Peyer's patch (tissue), 4 donors: ENCODE measurements at places on chromosomes 11 and 22. TPM values are rescaled to one million over a fixed set of nuclear protein-coding genes. Genes with fewer than 3 reads are reported as not detected.

- H3K4me1 ChIP-seq, result no peaks in the 10 kb centered on the region
- H3K27me3 ChIP-seq, result no peaks in the 10 kb centered on the region
- no peaks in the 10 kb centered on the region for H3K36me3 ChIP-seq
- no peak overlapping the region for H3K4me3 ChIP-seq
- no peak for DNase-seq
These were observed 9.7 kb downstream of the MMP3 start for GRCh38 chr11:102833731-102834130.

DNA sequence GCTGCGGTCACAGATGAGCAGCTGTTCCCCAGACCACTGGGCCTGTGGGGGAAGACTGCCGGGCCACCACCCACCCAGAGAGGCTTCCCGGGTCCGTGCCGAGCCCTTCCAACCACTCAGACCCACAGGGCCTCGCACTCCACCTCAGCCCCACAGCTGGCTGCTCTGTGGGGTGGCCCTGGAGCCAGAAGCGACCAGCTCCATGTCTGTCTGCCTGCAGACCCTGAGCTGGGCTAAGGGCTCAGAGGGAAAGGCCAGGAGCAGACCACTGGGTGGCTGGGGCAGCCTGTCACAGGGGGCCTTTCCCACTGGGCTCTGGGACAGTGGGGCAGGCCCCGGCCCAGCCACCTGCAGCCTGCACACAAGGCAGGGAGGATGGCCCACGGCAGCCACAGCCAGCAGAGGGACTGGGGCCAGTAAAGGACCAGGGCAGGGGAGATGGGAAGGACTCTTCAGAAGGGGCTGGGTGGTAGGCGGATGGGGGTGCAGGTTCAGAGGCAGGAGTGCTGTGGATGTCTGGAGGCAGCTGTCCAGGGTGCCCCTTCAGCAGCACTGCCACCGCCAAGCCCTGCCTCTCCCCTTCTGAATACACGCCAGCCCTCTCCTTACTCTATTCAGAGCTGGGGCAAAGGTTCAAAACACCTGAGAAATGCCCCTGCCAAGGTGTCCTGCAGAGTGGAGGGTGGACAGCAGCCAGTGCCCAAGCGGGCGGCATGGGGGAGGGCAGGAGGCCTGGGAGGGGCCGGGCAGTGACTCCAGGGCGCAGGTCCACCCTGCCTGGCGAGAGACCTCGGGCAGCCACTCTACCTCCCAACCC is 32.2 kb downstream of the GNB1L start:
- H3K4me3 ChIP-seq, result no peak overlapping the region
- H3K27me3 ChIP-seq, result no peaks in the 10 kb centered on the region
- no peaks in the 10 kb centered on the region for H3K36me3 ChIP-seq
- no peak for DNase-seq
- H3K4me1 ChIP-seq, result peaks cover 13% of the 10 kb centered on the region

DNA sequence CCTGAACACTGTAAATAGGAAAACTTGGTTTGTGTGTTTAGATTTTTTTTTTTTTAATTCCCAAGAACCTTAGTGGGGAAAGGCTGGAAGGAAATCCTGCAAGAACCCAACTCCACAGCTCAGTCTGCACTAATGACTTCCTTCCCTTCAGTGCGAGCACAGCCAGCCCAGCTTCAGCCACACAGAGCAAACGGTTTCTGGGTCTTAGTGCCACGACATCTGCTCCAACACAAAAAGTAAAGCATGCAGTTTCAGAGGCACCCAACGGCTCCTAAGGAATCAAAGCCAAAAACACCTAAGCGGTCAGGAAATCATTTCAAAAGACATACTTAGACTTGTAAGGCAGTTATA is 236.1 kb downstream of the TTC28 start:
- no peak for DNase-seq
- H3K4me3 ChIP-seq, result peak overlapping the region; percentile 36

GRCh38 chr11:48017105-48017830 is 36.9 kb downstream of the PTPRJ start:
- H3K4me1 ChIP-seq, result peaks cover 27% of the 10 kb centered on the region
- H3K4me3 ChIP-seq, result no peak overlapping the region
- no peak overlapping the region for H3K27ac ChIP-seq
- no peak for DNase-seq

DNA sequence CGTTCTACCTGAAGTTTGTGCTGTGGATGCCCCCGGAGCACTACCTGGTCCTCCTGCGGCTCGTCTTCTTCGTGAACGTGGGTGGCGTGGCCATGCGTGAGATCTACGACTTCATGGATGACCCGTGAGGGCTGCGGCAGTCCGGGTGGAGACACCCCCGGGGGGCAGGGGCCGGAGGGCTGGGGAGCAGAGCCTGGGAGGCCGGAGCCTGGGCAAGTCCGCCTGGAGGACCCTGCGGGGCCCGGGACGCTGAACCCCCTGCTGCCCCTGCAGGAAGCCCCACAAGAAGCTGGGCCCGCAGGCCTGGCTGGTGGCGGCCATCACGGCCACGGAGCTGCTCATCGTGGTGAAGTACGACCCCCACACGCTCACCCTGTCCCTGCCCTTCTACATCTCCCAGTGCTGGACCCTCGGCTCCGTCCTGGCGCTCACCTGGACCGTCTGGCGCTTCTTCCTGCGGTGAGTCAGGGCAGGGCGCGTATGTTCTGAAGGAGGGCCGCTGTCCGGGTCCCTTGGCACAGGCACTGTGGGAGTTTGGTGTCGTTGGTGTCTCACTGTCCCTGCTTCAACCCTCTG is 17.3 kb downstream of the RNH1 start:
- H3K4me3 ChIP-seq, result no peak overlapping the region
- DNase-seq, result no peak
- H3K27me3 ChIP-seq, result no peaks in the 10 kb centered on the region
- no peaks in the 10 kb centered on the region for H3K36me3 ChIP-seq
- H3K27ac ChIP-seq, result no peak overlapping the region

DNA sequence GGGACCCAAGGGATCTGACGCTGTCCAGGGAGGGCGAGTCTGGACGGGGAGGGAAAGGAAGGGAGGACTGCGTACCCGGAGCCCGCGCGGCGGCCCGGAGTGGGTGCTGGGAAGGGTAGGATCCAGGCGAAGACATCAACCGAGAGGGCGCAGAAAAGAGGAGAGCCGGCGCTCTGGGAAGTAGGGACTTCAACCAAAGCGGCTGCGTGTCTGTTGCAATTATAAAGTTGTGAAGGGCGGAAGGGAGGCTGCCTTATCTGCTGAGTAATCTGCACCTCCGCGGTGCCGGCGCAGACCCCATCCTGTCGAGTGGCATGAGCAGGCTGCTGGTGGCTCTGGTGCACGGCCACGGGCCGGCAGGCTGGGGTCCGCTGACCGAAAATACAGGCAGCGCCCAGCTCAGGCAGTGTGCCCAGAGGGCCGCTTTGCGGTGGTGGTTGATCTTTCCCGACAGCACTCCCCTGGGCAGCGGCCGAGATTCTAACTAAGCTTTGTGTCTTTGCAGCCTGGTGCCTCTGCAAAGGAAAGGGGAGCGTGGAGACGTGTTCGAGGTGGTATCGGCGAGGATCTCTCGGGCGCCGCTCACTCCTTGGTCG is 978 bp downstream of the C11orf87 start:
- H3K27ac ChIP-seq, result no peak overlapping the region
- DNase-seq, result no peak
- H3K27me3 ChIP-seq, result peaks cover 5% of the 10 kb centered on the region
- no peak overlapping the region for H3K4me3 ChIP-seq
- H3K36me3 ChIP-seq, result no peaks in the 10 kb centered on the region
- H3K4me1 ChIP-seq, result no peaks in the 10 kb centered on the region

GRCh38 chr11:45851228-45851627 is 4.0 kb downstream of the CRY2 start:
- H3K4me3 ChIP-seq, result no peak overlapping the region
- peaks cover 63% of the 10 kb centered on the region for H3K4me1 ChIP-seq
- DNase-seq, result no peak
- no peaks in the 10 kb centered on the region for H3K27me3 ChIP-seq
- H3K36me3 ChIP-seq, result peaks cover 3% of the 10 kb centered on the region

DNA sequence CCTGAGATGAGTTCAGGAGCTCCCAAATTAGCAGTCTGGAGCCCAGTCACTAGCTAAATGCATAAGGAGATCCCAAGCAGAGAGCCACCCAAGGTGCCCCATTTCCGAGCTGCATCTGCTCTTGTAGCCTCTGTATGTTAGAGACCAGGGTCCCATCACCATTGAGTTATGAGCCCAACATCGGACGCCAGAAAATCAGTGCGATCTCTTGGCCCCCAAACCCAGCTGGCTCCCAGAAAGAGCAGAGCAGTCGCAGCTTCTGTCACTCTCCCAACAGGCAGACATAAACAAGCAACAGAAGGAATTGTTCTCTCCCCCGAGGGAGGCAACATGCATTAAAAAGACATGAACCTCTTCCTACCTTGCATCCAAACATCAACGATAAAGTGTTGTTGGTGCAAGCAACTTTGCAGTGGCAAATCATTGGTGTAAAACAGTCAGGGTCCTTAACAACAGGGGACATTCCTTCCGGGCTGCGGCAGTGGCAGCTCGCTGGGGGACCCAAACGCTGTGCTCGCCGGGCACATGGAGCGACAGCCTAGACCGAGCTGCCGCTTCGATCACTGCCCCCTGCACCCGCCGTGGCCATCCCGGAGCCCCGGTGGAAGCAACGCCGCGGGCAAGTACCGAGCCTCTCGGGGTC is 907.1 kb downstream of the DLG2 start:
- H3K4me3 ChIP-seq, result peak overlapping the region; percentile 49
- peak; percentile 40 for DNase-seq
- no peaks in the 10 kb centered on the region for H3K36me3 ChIP-seq
- no peaks in the 10 kb centered on the region for H3K27me3 ChIP-seq

Gene SYT12
- not detected for total RNA-seq

Gene TTC12
- total RNA-seq, result 62.7 TPM

Gene MS4A12
- not detected for total RNA-seq

Gene SMIM38
- total RNA-seq, result not detected

Gene TYMP
- total RNA-seq, result 53.5 TPM
